Stimulated activated CD8-positive, alpha-beta memory T cell treated with anti-CD3 and anti-CD28 coated beads, Interleukin-15, amount 100 ng/mL, for 4 hours (primary cell): ENCODE measurements at places on chromosomes 3 and 15.

DNA sequence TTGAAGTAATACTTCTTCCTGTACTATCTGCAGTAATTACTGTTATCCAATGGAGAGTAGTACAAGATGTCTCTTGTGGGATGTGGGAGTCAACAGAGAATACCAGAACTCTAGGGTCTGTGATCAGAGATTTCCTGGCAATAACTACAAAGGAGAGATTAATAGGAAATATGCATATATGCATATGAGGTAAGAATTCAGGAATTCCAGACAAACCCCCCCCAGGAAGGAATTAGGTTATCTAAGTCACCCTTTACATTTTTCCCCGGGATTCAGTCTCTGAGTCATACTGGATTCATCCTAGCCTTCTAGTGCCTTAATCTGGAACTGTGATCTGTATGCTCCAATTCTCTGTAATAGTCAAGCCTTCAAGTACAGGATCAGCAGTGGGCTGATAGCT lies 49.4 kb downstream of the GTF2E1 start:
- DNase-seq: no peak

- DNase-seq: no peak
Observed at GRCh38 chr3:168863561-168863960, 767.8 kb upstream of the GOLIM4 start.

GRCh38 chr3:152893647-152894046 lies 58.7 kb downstream of the P2RY1 start:
- DNase-seq: no peak

DNA sequence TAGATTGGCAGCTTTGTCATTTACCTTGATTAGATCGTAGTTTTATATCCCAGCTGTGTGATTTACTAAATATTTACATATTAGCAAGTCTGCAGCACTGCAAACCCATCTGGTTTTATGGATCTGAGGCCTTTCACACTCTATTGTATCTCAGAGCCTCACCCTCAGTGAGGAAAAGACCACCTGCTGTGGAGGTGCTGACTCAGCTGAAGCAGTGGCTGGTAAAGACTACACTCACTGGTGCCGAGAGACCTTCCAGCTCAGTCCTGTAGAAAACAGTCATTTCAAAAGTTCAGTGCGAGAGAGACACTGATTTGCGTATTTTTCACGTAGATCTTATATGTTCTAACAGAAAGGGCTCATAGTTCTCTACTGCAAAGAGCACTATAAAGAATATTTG lies 307.8 kb upstream of the TPM1 start:
- no peak for DNase-seq

DNA sequence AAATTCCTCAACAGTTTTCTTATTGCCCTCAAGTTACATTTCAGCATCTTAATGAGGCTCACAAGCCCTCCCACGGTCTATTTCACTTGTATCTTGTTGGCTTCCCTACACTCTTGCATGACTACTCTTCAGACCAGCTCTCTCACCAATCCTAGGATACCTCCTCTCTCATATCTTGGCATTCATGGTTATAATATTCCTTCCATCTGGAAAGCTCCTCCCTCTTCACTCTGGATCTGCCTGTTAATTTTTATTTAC lies 8.5 kb upstream of the CCDC80 start:
- no peak for DNase-seq

DNA sequence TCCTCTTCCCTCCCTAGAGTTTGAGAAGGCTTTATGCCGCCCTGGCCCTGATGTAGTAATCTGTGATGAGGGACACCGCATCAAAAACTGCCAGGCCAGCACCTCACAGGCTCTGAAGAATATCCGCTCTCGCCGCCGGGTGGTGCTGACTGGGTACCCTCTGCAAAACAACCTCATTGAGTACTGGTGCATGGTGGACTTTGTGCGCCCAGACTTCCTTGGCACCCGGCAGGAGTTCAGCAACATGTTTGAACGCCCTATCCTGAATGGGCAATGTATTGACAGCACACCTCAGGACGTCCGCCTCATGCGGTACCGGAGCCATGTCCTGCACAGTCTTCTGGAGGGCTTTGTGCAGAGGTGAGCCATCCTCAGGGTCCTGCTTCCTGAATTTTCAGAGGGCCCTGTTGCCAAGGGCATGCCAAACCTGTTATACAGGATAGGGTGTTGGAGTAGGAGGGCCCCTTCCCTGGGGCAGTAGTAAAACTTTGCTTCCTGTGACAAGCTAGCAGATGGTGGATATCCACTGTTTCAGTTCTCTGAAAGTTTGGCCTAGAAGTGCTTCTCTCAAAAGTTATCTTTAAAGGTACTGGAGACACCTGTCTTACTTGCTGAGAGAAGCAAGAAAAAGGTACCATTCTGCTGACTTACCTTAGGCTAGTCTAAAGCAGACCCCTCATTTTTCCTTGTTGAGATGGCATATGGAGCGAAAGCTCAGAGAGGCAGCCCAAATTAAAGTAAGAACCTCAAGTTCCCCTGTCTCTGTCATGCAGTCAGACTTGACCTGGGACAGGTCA lies 33.7 kb upstream of the TEX264 start:
- DNase-seq: no peak
